ENCODE measurements at places on chromosomes 11 and 22. TPM values are rescaled to one million over a fixed set of nuclear protein-coding genes. Genes with fewer than 3 reads are reported as not detected.

DNA sequence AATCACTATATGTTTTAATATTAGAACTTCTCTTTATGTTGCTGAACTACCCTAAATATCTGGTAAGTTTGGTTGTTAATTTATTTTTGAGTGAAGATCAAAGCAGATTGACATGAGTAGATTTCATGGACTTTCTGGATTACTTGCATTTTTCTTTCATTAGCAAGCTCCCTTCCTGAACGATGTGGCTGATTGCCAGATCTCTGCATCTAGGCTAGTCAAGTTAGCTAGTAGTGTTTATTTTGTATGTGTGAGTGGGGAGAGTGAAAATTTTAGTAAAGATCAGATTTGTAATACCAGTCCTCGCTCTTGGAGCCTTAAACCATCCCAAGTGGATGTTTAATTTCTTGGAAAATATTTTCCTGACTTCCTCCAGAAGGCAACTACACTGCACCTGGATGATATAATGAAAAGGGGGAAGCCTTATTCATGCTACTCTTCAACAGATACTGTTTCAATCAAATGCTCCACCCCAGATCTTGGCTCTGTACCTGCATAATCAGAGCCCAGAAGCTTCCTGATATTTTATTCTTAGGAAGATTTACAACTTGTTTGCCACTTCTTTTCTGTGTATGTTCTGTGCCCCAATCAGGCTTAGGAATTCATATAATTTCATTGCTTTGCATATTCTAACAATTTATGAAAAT lies 143.2 kb upstream of the GRIA4 start:
- no peak for DNase-seq

DNA sequence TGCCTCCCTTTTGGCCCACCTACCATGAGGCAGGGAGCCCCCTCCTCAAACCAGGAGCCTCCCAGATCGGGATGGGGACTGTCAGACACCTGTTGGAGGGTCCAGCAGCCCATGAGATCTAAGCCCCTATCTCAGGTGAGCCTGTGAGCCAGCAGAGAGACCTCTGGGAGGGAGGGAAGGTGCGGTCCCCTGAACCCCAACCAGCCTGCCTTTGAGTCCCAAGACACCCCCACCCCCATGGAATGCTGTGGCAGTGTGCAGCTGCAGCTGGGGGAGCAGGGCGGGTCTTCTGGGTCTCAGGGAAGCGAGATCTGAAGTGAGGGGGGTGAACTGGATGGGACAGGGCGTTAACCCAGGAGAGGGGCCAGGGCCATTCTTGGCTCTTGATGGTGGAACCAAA lies 1.4 kb upstream of the CDKN1C start:
- no peak for DNase-seq

DNA sequence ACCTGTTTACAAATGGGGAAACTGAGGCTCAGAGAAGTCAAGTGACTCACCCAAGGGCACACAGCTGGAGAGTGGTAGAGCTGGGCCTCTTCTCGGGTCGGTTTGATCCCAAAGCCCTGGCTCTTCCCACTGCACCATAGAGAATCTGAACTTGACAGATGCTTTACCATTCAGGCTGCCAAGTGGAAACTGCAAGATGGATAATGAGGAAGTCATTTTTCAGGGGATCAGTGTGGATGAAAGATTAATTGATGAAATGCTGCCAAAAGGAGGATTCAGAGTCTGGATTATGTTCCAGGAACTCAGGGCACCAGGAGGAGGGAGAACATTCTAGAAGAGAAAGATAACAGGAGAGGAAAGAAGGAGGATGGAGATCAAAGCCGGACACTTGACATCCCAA lies 185.9 kb upstream of the ZBED5 start:
- DNase-seq: no peak

GRCh38 chr11:73715541-73715940 lies 45.3 kb downstream of the RAB6A start:
- DNase-seq: no peak

GRCh38 chr11:86919557-86920210 lies 35.5 kb downstream of the FZD4 start:
- DNase-seq: peak; percentile 57

LTO1 gene
- 27.0 TPM for polyA plus RNA-seq

Data from A549 (cell line).